ENCODE measurements at places on chromosomes 7 and 10.

DNA sequence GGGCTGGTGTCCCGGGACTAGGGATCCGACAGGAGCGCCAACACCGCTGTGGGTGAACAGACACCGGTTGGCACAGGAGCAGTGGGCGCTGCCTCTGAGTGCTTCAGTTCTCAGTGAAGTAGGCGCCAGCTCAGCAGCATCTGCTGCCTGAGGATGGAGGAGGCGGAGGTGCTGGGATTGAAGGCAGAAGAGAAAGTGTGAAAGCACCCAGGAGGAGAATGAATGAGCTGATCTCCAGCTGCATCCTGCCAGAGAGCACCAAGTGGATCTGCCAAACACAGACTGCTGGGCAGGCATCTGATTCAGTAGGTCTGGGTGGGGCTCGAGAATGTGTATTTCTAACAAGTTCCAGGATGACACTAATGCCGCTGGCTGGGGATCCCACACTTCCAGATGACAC lies 74.5 kb downstream of the LANCL2 start:
- no peak for DNase-seq

DNA sequence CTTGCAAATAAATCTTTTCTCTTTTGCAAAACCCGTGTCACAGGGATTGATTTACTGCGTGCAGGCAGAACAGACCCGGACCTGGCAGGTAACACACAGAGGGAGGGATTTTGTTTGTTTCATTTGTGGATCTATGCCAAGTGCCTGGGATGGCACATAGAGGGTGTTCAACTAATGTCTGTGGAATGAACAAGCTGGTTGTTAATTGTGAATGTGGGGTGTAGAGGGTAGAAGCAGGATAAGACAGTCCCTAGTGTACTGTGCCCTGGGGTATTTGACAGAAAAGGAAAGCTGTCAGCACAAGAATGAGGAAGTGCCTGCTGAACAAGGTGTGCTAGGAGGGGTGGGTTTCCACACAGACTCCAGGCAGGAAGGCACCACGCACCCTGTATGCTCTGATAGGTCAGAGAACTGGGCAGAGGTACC lies 331.8 kb downstream of the CALN1 start:
- DNase-seq: no peak

DNA sequence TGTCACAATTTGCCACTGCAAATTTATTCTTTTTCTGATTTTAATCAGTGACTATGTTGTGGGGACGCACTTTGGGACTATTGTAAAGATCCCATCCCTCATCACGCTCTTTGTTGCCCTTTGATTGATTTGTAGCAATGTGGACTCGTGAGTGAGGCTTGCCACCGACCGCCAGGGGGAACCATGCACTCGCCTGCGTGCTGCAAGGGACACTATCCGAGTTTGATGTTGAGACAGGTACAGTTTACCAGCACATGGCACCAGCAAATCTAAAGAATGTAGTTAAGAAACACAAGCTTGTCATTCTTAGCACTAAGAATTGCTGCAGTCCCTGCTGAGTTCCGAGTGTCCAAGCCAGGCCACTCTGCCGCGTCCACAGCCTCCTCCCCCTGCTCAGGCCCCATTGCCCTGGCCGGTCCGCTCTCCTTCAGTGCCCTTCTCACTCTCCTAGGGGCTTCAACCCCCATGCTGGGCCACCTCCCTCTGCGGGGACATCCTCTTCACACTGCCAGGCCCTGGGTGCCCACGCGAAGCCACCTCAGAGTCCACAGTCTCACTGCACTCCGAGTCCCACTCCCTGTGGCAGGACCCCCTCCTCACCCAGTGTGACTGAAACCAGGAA lies 2.0 kb upstream of the SFTPA2 start:
- peak; percentile 74 for DNase-seq

- no peak for DNase-seq
Measured at GRCh38 chr10:125691160-125691981, 8.4 kb upstream of the TEX36 start.

- no peak for DNase-seq
Measured at GRCh38 chr10:97879241-97879640, 29.6 kb downstream of the GOLGA7B start.

DNA sequence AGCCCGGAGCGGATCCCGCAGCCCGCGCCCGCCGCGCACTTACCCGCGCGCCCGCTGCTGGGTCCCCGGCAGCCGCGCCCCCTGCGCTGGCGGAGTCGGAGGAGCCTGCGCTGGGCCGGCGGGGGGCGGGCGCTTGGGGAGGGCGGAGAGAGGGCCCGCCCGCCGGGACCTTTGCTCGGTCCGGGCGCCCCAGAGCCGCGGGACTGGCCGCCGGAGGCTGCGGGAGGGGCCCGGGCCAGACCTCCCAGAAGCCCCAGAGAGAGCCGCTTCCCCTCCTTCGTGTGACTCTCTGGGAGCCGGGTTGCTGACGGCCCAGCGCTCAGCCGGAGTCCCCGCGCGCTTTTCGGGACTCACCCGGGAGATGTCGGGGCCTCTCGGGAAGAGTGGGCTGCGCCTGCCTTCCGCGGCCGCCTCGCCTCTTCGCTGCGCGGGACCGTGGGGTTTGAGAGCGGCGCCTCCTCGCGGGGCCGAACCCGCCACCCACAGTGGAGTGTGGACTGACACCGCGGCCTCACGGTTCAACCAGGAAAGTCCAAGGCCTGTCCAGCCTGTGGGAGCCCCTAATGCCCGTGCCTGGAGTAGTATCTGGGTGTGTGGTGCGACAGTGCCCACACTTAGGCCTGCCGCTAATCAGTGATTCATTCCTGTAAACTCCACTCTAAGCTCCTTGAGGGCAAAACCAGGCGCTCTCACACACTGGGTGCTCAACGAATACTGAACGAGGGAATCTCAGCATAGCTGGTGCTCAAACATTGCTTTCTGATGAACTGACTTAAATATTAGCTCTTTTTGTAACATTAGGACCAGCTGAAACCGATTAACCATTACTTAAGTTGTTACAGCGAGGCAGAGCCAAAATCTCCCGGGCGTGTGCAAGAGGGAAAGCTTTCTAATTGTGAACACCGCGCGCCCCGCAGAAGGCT lies at the start of gene GSDME:
TSS of gene GSDME (minus strand) at position 112 of the 923 bp plus-strand sequence. CDS start 7,690 bp downstream, outside the sequence.
- peak; percentile 62 for DNase-seq

Data from stimulated activated CD4-positive, alpha-beta T cell treated with anti-CD3 and anti-CD28 coated beads, Interleukin-2, amount 100 ng/mL, for 24 hours (primary cell).